ENCODE measurements at places on chromosomes 13 and 19. TPM values are rescaled to one million over a fixed set of nuclear protein-coding genes. Genes with fewer than 3 reads are reported as not detected.

IGFL2 gene
- 0.75 TPM for total RNA-seq

CD209 gene
- total RNA-seq, result not detected

GRCh38 chr19:38974624-38975213 lies 823 bp downstream of the FBXO17 start:
- DNase-seq, result no peak

GRCh38 chr13:91145571-91146205 lies 201.8 kb upstream of the MIR17HG start:
- no peak for DNase-seq

UPF3A gene
- 36.0 TPM for total RNA-seq

DNA sequence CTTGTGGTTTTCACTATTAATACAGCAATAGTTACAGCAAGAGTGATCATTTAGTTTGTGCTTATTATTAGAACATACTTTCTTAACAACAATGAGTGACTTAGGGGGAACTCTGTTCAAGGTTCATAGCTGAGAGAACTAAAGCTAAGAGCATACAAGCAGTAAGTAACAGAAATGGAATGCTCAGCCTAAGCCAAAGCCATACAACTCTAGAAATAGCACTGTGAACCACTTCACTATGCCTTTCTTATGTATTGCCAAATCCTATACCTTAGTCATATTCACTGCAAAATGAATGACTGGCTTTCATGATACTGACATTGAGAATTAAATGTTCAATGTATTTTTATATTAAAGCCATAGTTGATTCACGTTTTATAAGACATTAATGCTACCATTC lies 599.7 kb upstream of the SLITRK1 start:
- DNase-seq, result no peak

FBN3 gene
- total RNA-seq, result 0.04 TPM

MKNK2 gene
- 179 TPM for total RNA-seq

ZNF432 gene
- 4.5 TPM for total RNA-seq

DNA sequence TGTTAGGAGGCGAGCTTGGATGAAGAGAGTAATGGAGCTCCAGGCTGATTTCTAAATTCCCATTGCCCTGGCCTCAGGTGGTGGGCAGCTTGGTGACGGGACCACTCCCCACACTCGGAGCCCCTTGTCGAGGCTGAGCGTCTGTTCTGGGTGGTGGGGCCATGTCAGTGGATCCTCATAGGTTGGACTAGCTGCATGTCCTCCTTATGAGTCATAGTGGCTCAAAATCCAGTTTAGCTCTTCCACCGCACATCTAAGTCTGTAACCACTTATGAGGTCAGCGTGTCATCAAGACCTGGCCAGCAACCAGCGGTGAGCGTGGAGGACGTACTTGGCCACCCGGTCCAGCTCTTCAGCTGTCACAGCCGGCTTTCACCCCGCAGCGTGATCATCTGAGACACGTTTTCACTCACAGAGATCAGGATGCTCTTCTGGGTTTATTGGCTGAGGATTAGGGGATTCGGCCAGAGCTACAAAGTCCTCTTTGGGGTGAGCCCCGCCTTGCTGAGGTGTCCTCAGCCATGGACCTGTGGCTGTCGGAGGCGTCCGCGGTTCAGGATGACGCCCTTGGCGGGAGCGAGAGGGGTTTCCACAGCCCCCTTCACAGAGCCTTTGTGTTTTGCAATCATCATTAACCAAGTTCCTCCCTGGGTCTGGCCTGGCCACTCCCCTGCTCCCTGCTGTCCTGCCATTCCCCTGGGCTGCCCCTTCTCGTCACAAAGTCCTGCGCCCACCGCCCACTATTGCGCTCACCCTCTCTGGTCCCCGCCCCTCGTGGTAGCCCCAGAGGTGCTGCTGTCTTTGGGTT lies 41.9 kb downstream of the ADPRHL1 start:
- DNase-seq, result no peak

- DNase-seq, result no peak
Observed at GRCh38 chr13:113579686-113580085, 4.9 kb upstream of the TFDP1 start.

DNA sequence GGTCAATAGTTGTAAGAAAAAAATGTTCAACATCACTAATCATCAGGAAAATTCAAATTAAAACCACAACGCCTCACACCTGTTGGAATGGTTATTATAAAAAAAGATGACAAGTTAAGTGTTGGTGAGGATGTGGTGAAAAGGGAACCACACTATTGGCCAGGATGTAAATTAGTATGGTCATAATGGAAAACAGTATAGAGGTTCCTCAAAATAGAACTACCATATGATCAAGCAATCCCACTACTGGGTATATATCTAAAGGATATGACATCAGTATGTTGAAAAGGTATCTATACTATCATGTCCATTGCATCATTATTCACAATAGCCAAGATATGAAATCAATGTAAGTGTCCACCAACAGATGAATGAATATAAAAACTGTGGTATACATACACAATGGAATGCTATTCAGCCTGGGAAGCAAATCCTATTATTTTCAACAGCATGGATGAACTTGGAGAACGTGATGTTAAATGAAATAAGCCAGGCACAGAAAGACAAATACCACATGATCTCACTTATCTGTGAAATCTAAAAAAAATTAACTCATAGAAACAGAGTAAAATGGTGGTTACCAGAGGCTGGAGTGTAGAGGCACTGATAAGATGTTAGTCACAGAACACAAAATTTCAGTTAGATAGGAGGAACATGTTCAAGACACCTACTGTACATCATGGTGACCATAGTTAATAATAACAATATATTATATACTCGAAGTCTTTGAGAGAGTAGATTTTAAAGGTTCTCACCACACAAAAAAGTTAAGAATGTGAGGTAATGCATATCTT lies 56.6 kb downstream of the TBC1D4 start:
- no peak for DNase-seq

DNA sequence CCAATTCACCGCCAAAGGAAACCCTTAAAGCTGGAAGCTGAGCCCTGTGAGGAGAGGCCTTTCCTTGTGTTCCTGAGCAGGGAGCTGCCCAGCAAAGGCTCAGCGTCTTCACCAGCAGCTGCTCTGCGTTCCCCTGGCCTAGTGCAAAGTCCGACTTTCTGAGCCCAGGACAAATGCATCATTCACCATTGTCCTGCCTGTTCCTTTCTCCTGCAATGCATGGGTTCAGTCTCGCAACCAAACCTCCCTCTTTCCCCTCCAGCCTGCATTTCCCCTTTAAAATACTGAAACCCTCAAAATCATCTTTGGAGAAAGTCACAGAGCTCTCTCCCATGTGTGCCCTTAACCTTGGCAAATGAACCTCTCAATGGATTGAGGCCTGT lies 12.9 kb upstream of the TMEM255B start:
- no peak for DNase-seq

- no peak for DNase-seq
Observed at GRCh38 chr13:82165396-82166174, 1716.7 kb downstream of the SLITRK1 start.

DNA sequence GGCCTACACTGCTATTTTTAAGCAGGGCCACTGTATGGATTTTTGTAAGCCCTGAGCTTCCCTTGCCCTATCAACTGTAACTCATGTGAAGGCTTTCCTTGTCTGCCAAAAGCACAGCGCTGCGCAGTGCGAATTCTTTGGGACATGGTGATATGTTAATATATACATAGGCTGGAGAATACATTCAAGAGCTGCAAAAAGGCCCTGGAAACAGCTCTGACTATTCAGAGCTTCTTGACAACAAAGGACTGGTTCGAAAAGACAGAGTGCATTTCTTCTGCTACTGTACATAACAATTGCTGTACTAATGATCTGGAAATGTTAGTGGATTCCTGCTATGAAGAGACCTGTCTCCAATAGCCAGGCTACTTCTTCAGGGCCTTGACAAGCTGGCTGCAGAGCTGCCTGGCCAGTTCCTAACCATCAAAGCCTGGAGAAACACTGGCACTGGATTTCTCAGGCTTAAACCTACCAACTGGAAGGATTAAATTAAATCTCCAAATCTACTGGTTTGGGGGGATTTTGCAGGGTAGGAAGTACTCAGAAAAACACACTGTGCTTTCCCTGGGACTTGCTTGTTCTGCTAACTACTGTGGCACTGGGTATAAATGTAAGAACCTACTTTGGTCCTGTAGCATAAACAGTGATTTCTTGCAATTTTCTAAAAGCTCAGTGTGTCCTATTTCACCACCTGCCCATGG lies 246.9 kb downstream of the DNAJC15 start:
- DNase-seq, result no peak

DNA sequence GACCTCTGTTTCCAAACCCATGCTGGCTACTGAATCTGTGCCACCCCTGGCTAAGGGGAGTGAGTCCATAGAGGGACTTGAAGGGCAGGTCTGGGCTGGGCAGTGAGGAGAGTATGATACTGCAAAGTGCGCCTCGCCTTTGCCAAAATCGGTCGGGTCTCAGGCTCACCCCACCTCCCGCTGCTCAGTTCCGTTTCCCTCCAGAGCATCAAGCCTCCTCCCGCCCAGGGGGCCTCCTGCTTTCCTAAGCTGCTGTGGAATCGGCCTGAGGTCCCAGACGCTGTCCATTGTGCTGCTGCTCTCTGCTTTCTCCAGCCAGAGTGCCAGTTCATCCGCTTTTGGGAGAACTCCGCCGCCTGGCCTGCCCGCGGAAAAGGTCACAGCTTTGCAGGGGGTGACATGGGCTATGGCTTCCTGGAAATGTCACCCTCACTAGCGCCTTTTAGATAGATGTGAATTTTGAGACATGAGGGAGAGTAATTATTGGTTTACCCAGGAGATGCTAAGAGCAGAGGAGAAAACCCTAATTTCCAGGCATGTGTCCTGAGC lies 1418.4 kb downstream of the UQCRFS1 start:
- peak; percentile 24 for DNase-seq

- no peak for DNase-seq
Observed at GRCh38 chr13:112545856-112546255, 42.1 kb downstream of the TUBGCP3 start.

- DNase-seq, result no peak
Observed at GRCh38 chr19:57327993-57328392, 7.7 kb downstream of the ZNF543 start.

- DNase-seq, result no peak
Observed at GRCh38 chr13:101552786-101553185, 100.3 kb downstream of the ITGBL1 start.

NDUFA7 gene
- 101 TPM for total RNA-seq

- DNase-seq, result no peak
Observed at GRCh38 chr13:50078231-50078894, 63.1 kb downstream of the KCNRG start.

CYP4F11 gene
- total RNA-seq, result not detected

HCST gene
- 0.47 TPM for total RNA-seq

GRCh38 chr19:14413693-14414181 lies 5.4 kb downstream of the DDX39A start:
- DNase-seq, result no peak

DLEU7 gene
- total RNA-seq, result not detected

- peak; percentile 88 for DNase-seq
Observed at GRCh38 chr19:10517760-10518443, 655 bp upstream of the S1PR5 start.

DNA sequence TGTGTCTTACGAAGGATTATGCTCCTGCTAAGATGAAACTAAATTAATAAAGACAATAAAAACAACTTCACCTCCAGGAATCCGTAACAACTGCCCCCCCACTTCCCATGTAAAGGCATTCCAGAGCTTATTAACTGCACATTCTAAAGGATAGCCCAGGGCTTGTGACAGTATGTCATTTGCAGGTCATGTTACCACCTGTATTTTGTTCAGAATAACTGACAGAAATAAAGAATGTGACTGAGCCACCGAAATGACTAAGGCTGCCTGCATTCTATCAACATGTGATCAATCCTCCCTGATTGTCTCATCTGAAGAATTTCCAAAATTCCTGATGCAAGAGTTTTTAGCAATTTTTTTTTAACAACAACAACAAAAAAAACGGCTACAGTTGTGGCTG lies 117.2 kb downstream of the MIPEP start:
- no peak for DNase-seq

GRCh38 chr13:33194820-33195692 lies 90.5 kb downstream of the STARD13 start:
- DNase-seq, result no peak

IZUMO1 gene
- total RNA-seq, result 2.2 TPM

GRCh38 chr19:32322541-32322940 lies 22.9 kb upstream of the ZNF507 start:
- DNase-seq, result no peak

- peak; percentile 83 for DNase-seq
Observed at GRCh38 chr19:14556662-14557188, 15.1 kb downstream of the NDUFB7 start.

DNA sequence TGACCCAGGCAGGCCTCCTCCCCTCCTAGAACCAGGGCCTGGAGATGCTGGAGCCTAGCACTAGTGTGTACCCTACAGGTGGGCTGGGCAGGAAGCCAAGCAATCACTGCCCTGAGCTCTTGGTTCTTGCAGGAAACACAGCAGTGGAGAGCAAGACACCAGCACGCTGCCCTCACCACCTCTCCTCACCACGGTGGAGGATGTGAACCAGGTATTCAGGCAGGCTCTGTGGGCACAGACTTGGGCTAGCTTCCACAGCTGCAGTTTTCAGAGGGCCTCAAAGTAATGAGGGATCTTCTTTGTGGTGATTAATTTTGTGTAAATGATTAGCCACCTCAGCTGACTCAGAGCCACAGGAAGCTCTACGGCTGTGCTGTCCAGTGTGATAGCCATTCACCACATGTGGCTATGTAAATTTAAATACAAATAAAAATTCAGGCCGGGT lies 13.6 kb upstream of the GPI start:
- no peak for DNase-seq

- peak; percentile 95 for DNase-seq
Observed at GRCh38 chr19:4304538-4305256, at the start of gene FSD1. FSD1 (plus strand) TSS chr19:4304598; CDS start chr19:4304747, 149 bp downstream.

SHC2 gene
- total RNA-seq, result 0.20 TPM

MARCHF2 gene
- total RNA-seq, result 4.2 TPM

- no peak for DNase-seq
Observed at GRCh38 chr13:98549006-98549727, 27.7 kb downstream of the STK24 start.

DNA sequence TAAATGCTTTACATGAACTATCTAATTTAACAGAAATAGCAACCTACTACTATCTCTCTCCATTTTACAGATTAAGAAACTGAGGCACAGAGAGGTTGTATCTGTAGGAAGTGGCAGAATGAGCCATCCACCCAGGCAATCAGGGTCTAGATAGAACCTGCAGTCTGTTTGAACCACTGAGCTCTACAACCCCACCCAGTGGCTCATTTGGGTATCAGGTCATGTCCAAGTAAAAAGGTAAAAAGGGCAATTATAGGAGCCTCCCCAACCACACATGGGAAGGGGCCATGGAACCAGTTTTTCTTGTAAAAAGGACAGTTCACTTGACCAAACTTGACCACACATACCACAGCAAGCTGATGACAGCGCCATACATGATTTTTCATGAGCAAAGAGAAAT lies 92.9 kb upstream of the SGCG start:
- DNase-seq, result peak; percentile 31

DNA sequence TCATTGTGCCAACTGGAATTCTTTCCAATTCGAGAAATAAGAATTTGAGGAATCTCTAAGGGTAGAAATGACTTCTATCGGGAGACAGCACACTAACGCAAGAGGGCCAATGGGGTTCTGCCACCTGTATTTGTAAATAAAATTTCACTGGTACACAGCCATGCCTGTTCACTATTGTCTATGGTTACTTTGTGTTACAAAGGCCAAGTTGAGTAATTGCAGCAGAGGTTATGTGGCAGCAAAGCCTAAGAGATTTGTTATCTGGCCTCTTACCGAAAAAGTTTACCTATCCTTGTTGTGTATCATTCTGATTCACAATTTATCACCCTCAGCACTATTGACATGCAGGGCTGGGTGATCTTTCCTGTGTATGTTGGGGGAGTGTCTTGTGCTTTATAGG lies 278.0 kb downstream of the KLF5 start:
- no peak for DNase-seq

KIR2DL4 gene
- total RNA-seq, result not detected

GRCh38 chr13:103243495-103243894 lies 177.3 kb upstream of the SLC10A2 start:
- no peak for DNase-seq

Measured in K562 (cell line).